ENCODE measurements at places on chromosomes 3 and 15.

DNA sequence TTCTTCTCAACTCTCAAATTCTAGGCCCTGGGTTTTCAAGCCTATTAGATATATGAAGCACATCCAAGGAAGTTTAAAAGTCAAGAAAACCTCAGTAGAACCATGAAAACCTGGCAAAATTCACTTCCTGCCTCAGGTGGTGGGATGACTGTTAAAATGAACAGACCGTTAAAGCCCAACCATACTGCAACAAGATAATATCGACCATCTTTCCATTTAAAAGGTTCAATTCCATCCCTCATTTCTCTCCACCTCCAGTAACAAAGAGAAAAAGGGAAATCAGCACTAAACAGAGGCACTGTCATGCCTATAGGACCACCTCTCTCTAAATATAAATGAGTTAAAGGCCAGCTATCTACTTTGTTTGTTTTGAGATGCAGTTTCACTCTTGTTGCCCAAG lies 31.2 kb downstream of the EDC3 start:
- no peak for DNase-seq

- no peak for DNase-seq
Measured at GRCh38 chr15:52706091-52706490, 26.9 kb upstream of the ATOSA start.

- no peak for DNase-seq
Measured at GRCh38 chr15:74523982-74524381, 17.0 kb upstream of the ARID3B start.

DNA sequence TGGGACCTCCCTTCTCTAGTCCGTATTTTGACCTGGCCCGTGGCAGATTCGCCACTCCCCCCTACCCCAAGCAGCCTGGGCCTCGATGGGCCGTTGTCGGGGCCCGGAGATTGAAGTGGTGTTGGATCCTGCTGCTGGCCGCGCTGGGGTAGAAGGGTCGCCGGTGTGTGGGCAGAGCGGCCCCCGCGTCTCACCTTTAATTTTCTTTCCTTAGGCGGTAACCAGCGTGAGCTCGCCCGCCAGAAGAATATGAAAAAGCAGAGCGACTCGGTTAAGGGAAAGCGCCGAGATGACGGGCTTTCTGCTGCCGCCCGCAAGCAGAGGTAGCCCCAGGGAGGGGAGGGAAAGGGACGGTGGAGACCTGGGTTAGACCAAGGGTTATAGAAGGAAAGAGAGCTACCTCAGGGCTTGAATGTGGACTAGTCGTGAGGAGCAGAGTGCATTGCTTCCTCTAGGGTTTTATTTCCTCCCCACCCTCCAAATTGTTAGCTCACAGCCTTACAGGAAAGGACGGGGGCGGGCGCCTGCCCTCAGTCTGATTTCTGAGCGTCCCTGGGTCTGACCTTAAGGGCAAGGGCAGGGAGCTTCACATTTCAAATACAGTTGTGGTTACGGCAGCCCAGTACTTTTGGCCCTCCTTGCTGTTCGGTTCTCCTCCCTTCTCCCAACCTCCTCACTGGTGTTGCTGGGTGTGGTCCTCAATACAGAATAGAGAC lies 799 bp downstream of the SERF2 start:
- no peak for DNase-seq

GRCh38 chr15:44790215-44790614 lies 53.9 kb downstream of the TRIM69 start:
- no peak for DNase-seq

DNA sequence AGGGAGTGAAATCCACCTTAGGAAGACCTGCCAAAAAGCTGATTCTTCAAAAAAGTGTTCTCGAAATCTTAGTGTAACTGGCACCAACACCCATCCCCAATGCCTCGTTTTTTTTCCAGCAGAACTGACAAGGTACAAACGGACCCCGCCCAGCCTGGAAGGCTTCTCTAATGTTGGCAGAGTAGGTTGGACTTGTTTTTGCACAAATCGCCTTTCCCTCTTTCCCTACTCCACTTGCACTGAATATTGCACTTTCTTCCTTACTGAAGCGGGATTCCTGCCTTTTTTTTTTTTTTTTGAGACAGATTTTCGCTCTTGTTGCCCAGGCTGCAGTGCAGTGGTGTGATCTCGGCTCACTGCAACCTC lies 544 bp upstream of the TIMMDC1 start:
- no peak for DNase-seq

GRCh38 chr3:52655895-52656294 lies 29.8 kb downstream of the PBRM1 start:
- DNase-seq, result no peak

All from renal pelvis (tissue), 12 donors.